ENCODE measurements at places on chromosomes 6 and 20.
A peak's percentile ranks its signal among the peaks of the same experiment; 100 is the strongest.

GRCh38 chr6:113458368-113459010, 398.7 kb upstream of the MARCKS start:
- no peak for DNase-seq

- DNase-seq: no peak
Measured at GRCh38 chr6:151112130-151112529, 127.6 kb upstream of the AKAP12 start.

GRCh38 chr6:44969446-44970185, 358.5 kb upstream of the RUNX2 start:
- no peak for DNase-seq

GRCh38 chr6:106110164-106110826, 24.2 kb downstream of the PRDM1 start:
- no peak for DNase-seq

- DNase-seq: no peak
Measured at GRCh38 chr20:37977786-37978185, 55.5 kb downstream of the TTI1 start.

DNA sequence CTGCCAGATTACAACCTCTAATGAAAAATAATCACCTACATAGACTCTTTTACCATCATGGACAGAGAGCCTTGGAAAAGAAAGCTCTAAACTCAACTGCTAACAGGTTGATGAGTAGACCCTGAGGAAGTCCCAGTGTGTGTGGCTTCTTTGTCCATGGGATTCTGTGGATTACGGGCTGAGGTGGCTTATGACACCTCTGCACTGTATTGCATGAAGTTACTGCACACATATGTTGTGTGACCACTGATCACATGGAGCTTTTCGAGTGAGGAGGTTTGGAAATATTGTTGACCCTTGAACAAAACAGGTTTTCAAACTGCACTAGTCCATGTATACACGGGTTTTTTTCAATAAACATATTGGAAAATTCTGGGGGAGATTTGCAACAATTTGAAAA, 124.4 kb downstream of the RIN2 start:
- DNase-seq: no peak

DNA sequence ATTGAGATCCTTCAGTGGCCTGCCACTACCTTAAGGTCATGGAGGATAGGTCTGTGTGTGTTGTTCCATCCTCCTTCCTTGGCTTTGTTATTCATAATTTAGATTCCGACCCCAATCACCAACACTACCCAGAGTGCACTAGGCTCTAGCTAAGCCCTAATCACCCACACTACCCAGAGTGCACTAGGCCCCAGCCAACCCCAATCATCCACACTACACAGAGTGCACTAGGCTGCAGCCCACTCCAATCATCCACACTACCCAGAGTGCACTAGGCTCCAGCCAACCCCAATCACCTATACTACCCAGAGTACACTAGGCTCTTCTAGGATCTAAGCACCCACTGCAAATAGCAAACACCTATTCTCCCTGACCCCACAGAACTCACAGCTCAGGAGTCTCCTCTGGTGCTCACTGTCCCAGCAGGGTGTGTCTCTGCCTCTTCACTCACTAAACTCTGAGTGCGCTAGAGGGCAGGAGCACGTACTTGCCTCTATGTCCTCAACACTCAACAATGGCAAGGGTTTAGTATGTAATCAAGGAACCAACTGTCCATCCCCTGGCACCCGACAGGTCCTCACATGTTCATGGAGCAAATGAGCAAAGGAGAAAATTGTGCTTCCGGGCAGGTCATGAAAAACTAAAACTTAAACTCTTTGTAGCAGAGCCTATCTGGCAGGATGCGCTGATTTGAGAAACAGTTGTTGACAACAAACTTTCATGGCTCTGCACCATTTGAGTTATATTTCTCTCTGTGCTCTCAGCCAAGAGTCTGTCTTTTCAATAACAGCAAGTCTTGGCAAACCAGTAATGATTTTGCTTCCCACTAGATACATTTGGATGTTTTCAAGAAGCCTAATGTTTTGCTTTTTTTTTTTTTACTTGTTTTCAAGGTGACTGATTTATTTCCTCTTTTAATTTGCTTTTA, 54.3 kb downstream of the SLC22A23 start:
- no peak for DNase-seq

DNA sequence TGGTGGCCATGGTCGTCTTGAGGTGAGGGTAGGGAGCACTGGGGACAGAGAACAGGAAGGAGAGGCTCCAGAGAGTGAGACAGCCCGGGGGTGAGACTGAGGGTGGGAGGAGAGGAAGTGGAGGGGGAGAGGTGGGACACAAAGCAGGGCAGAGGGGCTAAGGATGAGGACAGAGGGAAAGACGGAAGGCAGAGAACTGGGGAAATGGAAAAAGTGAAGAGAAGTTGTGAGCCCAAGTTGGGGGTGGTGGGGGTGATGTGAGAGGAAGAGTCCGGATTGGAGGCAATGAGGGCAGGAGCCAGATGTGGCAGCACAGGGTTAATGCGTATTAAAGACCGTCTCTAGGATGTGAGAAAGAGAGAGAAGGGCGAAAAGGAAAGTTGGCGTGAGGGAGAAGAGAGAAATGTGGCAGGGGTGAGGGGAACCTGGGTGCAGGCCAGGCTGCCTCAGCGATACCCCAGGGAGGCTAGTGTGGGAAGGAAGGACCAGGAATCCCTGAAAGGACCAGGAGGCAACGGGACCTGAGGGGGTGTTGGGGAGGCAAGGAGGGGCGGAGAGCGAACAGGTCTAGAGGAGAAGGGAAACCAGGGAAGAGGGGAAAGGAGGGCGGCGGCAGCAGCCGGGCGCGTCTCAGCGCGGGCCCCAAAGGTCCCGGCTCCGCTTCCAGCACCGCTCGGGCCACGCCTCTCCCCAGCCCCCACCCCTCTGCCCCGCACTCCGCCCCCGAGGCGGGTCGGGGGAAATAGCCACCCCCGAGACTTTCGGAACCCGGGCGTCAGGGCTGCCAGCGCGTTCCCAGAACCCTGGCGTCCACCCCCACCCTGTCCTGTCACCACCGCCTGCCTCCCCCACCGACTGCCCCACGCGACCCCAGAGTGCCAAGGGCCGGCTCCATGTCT, at the start of gene PPP1R18:
TSS of gene PPP1R18 (minus strand) at position 637 of the 899 bp plus-strand sequence. CDS start at position 10, 627 bp downstream.
- peak; percentile 90 for DNase-seq

DNA sequence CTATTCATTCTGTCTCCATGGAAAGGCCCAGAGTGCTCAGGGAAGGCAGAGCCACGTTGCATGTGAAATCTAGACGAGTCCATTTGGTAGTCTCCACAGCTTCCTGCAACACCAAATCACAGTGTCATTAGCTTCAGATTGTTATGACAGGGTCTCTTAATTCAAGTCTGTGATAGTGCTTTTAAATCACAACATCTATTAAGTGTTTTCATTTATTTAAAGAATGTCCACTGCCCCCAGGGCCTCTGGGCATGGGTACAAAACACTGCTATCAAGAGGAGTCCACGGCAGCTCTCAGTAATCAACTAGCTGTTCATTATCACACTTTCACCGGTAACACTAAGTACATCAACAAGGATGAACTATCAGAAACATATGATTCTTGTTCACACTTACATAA, 455.9 kb upstream of the JARID2 start:
- DNase-seq: no peak

GRCh38 chr6:84082689-84083265, 49.2 kb downstream of the MRAP2 start:
- no peak for DNase-seq

- no peak for DNase-seq
Measured at GRCh38 chr6:29953686-29954085, 11.4 kb downstream of the HLA-A start.

DNA sequence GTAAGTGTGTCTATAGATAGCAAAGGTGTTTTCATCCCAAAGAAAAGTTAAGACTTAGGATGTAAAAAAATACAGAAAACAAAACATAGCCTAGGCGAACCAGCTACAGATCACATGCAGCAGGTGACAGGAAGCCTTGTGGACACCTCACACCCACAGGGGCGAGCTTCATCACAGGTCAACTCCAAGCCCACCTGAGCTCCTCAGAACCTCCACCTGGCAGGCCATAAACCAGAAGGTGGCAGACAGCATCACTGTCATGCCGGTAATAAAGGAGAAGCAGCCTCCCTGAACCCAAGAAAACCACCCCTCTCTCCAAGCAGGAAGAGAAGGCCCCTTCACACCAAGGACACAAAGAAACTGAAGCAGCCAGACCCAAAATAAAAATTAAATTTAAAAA, 1.0 kb downstream of the RALGAPA2 start:
- no peak for DNase-seq

- no peak for DNase-seq
Measured at GRCh38 chr6:106396426-106397220, 36.1 kb downstream of the CRYBG1 start.

- DNase-seq: no peak
Measured at GRCh38 chr20:52078289-52078688, 113.3 kb downstream of the ZFP64 start.

DNA sequence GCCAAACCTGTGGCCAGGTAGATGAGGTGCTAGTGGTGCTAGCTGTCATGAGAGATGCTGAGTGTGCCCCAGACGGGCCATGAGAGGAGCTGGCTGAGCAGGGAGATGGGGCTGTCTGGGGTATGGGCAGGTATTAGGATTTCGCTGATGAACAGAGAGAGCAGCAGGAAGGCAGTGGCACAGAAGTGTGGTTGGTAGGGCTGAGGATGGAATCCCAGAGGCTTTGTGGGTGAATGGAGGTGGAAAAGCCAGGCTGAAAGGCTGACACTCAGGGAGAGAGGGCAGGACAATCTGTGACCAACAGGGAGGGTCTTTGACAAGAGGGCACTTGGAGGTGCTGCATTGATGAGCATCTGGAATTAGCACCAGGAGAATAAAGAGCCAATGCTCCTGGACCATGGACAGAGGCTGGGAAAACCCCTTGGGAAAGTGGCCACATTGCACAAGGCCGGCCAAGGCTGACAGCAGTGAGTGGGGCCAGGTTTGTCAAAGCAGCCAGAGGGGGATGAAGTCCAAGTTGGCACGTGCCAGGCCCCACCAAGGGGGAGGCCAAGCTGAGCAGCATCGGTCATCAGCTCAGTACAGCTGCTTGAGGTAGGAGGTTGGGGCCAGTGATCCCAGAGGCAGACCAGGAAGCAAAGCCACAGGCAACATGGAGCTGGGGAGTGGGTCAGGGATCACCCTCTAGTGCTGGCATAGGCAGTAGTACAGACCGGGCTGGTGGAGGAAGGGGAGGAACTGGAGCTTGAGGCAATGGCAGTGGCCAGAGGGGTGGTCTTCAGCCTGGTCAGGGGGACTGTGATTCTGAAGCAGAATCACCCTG, 19.7 kb upstream of the SGK2 start:
- DNase-seq: no peak

GRCh38 chr6:16722630-16723029, 38.6 kb downstream of the ATXN1 start:
- no peak for DNase-seq

All from left ventricle myocardium superior (tissue), 1 donor.